ENCODE measurements at places on chromosomes 16 and 17.

DNA sequence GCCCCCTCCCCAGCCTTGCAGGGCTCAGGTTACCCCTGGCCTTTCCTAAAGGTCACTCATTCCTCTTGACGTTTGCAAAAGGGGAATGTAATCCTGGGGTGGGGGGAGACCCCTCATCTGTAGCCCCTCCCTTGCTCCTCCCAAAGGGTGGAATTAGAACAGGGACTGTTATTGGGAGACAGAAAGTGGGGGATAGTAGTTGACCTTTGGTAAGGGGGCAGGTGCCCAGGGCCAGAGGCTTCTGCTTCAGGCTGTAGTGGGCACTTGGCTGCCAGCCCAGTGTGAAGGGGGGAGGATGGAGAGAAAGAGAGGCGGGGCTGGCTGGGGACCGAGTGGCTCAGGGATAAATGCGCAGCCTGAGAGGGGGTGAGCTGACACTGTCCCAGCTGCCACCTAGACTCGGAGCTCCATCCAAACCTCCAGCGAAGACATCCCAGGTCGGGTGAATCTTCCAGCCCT, at the start of gene ENO3:
ENO3 (plus strand) TSS at position 374 of the 459 bp plus-strand sequence. CDS start 711 bp downstream, outside the sequence.
- peak; percentile 42 for DNase-seq

DNA sequence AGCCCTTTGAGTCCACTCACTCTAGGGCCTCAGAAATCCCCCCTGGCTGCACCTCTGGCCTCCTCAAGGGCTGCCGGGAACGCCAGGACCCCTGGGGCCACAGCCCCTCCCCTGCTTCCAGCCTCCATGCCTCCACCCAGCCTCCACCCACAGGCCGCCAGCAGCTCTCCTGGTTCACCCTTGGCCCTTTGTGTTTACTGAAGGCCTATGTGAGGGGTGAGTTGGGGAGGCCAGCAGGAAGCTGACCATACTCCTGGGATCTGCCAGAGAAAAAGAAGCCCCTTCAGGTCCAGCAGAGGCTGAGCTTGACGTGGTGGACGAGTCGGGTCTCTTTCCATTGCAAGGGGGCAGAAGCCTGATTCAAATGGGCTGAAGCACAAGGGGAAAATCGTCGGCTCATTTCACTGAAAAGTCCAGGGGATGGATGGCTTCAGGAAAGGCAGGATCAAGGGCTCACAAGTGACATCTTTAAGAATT, 18.3 kb upstream of the ATP2A3 start:
- no peak for DNase-seq

- peak; percentile 8 for DNase-seq
Measured at GRCh38 chr17:16926571-16927451, 45.1 kb downstream of the TNFRSF13B start.

- no peak for DNase-seq
Measured at GRCh38 chr17:56297184-56297583, 143.9 kb downstream of the ANKFN1 start.

- no peak for DNase-seq
Measured at GRCh38 chr16:27400751-27401620, 988 bp upstream of the IL21R start.

DNA sequence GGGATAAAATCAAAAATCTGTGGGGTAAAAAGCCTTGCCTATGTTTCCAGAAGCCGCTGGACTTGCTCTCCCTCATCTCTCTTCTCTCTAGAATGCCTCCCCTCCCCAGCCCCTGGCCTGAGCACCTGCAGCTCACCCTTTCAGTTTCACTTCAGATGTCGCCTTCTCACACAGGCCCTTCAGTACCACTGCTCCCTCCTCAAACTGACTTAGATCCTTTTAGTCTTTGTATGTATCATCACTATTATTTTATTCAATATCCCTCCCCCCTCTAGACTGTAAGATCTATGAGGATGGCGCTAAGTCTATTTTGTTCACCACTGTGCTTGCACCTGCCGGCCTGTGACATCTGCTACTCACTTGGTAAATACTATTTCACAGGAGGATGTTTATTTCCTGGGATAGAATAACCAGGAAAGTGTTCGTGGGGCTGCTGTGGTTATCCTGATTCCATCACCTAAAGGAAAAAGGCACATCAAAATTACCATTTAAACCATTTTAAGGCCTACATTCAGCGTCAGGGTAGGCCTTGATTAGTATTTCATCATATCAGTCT, 122.3 kb downstream of the MRTFB start:
- no peak for DNase-seq

DNA sequence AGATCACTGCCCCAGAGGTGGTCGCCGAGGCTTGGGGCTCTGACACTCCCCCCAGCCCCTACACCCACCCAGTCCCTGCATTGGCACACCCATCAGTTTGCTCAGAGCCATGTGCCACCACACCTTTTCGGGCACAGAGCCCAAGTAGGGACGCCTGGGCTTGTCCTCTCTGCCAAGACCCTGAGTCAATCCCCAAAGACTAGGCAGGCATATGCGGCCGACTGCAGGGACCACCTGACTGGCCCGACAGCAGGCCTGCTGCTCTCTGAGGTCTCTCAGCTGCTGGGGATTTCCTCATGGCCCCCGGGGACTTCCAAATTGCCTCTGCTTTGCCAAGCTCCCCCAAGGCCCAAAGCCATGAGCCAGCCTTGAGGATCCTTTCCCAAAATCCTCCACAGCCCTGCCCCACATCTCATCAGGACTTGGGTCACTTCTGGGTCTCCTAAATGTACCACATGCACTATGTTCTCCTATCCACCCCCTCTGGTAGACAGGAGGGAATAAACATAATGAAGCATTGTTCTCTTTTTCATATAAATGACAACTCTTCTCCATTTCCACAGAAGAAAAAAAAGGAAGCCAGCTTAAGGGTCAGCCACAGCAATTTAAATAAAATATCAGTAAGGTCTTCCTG, 30.6 kb downstream of the MYO18A start:
- DNase-seq, result no peak

GRCh38 chr16:33877-34647, 19.3 kb downstream of the POLR3K start:
- DNase-seq, result no peak

DNA sequence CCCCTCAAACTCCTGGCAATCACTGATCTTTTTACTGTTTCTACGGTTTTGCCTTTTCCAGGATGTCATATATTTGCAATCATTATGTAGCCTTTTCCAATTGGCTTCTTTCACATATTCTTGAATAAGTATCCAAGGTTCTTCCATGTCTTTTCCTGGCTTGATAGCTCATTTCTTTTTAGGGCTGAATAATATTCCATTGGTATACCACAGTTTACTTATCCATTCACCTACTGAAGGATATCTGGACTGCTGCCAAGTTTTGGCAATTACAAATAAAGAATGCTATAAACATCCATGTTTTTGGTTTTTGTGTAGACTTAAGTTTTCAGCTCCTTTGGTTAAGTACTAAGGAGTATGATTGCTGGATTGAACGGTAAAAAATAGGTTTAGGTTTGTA, 16.0 kb downstream of the GPATCH8 start:
- DNase-seq, result no peak

DNA sequence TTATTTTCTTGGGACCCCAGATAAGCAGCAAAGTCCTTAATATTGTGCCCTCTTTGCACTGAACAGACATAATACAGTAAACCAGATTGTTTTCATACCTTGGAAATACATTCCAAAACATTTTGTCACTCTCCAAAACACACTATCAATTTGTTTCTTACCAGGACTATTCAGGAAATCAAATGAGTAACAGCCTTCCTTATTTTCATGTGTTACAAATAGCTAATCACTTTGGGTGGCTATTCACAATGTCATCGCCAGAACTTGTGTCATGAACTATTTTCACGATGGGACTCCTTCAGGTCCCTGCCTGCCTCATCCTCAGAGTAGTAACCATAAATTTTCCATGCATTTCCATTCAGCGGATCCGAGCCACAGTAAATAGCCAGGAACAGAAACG, 104.5 kb downstream of the MAP2K6 start:
- no peak for DNase-seq

DNA sequence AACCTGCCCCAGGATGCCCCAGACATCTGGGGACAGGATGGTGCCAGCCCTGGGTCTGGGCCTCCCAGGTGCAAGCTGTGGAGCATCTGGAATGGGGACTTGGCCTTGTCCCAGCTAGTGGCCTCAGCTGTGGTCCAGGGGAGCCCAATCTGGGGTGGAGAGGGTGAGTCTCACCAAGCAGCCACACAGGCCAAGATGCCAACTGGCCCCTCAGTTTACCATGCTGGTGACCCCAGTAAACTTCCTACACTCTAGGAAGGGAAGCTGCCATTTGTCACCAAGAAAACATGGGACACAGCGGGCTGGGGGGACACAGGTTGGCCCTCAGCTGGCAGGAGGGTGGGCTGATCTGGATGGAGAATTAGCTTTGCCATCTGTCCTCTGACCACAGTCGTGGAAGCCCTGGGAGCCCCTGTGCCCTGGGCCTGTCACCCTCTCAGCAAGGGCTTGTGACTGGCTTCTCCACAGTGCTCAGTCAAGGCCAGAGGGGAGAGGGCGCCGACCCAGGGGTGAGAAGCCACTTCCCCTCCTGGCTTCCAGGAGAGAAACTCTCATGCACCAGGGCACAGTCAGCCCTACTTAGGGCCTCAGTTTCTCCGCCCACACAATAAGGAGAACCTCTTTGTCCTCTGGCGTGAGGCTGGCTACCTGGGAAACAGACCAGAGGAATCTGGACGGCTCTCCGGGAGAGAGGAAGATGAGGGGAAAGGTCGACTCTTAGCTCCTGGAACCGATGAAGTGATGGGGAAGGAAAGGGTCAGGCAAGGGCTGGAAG, 126.4 kb upstream of the SMURF2 start:
- no peak for DNase-seq

- no peak for DNase-seq
Measured at GRCh38 chr17:48930435-48930873, 14.2 kb downstream of the SNF8 start.

- no peak for DNase-seq
Measured at GRCh38 chr17:36142235-36142634, 34.2 kb downstream of the TBC1D3B start.

DNA sequence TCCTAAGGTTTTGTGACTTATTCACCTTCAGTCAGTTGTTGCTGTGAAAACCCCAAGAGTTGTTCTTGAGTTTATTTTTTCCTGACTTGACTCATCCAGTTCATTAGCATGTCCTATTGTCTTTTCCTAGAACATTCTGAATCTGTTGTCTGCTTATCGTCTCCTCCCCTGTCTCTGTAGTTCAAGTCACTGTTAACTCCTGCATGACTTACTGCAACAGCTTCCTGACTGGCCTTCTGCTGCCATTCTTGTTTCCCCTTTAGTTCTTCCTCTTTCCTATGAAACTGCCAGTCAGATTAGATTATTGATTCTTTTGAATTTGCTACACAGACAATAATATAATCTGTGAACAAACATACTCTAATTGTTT, 161.5 kb downstream of the FTO start:
- no peak for DNase-seq
